ENCODE measurements at places on chromosomes 7 and 10.

GRCh38 chr10:60921633-60922032, 22.4 kb downstream of the RHOBTB1 start:
- no peak for DNase-seq

GRCh38 chr7:99789441-99790070, 5.6 kb upstream of the CYP3A4 start:
- no peak for DNase-seq

DNA sequence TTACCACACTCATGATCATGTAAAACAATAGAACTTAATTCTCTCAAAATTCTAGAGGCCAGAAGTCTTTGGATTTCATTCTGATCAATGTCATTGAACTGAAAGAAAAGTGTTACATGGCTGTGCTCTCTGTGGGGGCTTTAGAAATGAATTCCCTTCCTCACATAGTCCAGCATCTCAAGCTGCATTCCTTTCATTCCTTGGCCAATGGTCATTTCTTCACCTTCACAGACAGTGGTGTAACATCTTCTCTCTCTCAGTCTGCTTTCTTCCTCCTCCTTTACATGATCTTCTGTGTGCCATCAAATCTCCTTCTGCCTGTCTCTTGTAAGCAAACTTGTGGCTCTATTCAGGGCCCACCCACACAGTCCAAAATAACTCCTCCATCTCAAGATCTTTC, 735.3 kb downstream of the SUGCT start:
- no peak for DNase-seq

GRCh38 chr7:67955061-67955460, 958.4 kb downstream of the TYW1 start:
- no peak for DNase-seq

DNA sequence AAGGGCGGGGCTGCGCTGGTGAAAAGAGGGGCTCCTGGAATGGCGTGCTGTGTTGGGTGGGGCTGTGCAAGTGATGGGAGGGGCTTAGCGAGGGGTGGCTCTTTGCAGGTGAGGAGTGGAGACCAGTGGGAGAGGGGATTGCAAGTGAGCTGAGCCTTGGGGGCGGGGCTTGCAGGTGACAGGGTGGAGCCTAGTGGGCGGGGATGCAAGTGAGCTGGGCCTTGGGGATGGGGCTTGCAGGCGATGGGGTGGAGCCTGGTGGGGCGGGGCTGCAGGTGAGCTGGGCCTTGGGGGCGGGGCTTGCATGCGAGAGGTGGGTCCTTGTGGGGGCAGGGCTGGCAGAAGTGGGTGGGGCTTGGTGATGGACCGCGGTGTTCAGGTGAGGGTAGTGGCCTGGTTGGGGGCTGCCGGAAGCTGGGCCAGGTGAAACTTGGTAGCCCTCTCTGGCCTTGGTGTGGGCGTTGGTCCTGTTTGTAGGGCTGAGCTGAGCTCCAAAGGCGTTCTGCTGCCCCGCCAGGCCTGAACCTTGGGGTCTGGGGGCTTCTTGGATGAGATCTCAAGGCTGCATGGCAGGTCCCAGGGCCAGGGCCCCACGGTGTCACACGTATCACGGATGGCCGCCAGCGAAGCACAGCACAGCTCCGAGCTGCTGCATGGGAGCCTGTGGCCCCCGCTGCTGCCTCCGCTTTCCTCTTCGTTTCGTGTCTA, 743 bp upstream of the PITRM1 start:
- DNase-seq, result no peak

- DNase-seq, result no peak
These were observed 10.7 kb downstream of the WIPI2 start for GRCh38 chr7:5200561-5201235.

GRCh38 chr7:43856996-43857395, 12.3 kb downstream of the MRPS24 start:
- no peak for DNase-seq

Data from activated naive CD4-positive, alpha-beta T cell treated with anti-CD3 and anti-CD28 coated beads, Interleukin-2, amount 50 U/mL, for 16 hours (primary cell).